Thymus (tissue), 14 donors: ENCODE measurements at places on chromosomes 4 and X.

DNA sequence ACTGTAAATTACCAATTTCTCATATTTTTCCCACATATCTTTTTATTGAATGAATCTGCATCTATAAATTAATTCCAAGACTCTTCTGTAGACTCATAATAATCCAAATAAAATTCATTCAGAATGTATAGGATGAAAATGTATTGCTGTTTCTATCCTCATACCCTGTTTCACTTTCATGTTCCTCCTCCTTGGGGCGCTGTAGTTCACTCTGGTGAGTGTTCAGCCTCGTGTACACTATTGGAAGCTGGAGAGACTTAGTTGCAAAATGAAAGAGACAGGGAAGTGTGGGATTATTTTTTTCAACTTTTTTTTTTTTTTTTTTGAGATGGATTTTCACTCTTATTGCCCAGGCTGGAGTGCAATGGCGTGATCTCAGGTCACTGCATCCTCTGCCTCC is 296.1 kb downstream of the TLL1 start:
- DNase-seq: no peak

DNA sequence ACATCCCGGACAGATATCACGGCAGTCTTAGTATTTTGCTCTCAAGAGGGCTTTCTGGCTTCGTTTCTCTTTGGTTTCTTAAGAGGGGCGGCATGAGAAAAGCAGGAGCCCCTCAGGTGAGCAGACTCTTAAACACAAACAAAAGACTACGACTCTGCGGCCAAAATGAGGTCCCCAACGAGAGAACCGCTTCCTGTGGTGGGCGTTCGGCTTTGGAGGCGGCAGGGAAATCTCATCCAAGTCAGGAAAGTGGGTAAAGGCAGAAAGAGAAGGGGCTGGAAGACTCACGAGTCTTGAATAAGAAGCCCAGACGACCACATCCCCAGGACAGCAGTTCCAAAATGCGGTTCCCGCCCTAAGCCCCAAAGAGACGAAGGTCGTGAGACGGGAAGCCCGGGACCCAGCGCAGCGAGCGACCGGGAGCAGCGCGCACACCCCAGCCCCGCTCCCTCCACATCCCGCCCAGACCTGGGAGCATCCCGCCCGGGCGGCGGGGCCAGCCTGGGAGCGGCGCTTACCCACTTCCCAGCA is 409 bp downstream of the UGDH start:
- DNase-seq: peak; percentile 9

GRCh38 chrX:259692-260355 is 21.4 kb upstream of the PLCXD1 start:
- DNase-seq: no peak

- no peak for DNase-seq
These were observed 29.1 kb upstream of the UTP14A start for GRCh38 chrX:129876771-129877305.

- DNase-seq: no peak
These were observed 226.5 kb downstream of the MID1 start for GRCh38 chrX:10393899-10394298.

DNA sequence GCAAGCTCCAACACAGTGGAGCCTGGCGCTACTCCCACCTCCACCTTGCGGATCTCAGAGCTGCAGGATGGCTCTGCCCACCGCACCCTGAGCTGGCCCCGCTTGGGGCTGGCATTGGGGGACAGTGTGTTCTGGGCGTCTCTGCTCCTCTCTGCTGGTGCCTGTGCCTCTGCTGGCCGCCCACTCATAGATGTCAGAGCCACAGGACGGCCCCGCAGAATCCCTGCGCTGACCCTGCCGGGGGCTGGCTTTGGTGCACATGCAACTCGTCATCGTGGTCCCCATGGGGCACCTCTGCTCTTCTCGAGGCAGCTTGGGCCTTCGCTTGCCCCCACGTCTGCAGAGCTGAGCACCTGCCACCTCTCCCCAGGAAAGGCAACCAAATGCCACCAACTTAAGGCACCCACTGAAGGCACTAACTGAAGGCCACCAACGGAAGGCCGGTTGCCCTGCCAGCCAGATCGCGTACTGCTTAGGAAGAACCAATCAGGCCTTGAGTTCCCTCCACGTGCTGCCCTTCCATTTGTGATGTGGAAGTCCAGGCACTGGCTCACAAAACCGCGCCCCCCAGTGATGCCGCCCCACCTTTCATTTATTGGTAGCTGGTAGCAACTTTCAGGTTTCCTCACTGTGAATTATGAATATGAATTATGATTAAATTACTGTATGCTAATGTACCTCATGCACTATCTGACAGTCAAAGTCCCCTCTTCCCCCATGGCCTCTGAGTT is 23.3 kb upstream of the FRG1 start:
- no peak for DNase-seq
